Fibroblast of skin of scalp (primary cell): ENCODE measurements at places on chromosomes 2 and 18.
A peak's percentile ranks its signal among the peaks of the same experiment; 100 is the strongest.

DNA sequence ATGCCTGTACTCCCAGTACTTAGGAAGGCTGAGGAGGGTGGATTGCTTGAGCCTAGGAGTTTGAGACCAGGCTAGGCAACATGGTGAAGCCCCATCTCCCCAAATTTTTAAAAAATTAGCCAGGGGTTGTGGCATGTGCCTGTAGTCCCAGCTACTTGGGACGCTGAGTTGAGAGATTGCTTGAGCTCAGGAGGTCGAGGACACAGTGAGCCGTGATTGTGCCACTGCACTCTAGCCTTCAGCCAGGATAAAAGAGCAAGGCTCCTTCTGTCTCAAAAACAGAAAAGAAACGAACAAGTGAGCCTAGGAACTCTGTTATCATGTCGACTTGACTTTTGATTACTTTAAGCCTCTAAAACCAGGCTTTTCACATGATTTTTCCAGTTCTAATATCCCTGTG lies 13.7 kb downstream of the NPC1 start:
- DNase-seq, result no peak

DNA sequence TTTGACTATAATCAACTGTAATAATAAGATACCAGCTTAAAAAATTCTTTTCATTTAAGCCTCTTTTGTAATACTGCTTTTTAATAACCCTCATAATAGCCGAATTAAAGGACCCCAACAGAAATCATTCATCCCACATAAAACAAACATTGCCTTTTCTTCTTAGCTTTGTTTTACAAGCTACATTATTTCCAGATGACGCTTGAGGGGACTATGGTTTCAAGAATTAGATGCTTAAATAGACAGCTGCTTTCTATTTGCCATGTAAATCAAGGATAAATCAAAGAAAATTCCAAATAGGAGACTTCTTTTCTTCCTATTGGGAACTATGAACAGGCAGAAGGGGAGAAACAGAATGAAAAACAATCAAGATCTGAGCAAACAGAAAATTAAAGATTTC lies 200.7 kb upstream of the SMAD7 start:
- DNase-seq, result peak; percentile 31

- no peak for DNase-seq
These were observed 361.9 kb downstream of the TXNL1 start for GRCh38 chr18:56276466-56276865.

DNA sequence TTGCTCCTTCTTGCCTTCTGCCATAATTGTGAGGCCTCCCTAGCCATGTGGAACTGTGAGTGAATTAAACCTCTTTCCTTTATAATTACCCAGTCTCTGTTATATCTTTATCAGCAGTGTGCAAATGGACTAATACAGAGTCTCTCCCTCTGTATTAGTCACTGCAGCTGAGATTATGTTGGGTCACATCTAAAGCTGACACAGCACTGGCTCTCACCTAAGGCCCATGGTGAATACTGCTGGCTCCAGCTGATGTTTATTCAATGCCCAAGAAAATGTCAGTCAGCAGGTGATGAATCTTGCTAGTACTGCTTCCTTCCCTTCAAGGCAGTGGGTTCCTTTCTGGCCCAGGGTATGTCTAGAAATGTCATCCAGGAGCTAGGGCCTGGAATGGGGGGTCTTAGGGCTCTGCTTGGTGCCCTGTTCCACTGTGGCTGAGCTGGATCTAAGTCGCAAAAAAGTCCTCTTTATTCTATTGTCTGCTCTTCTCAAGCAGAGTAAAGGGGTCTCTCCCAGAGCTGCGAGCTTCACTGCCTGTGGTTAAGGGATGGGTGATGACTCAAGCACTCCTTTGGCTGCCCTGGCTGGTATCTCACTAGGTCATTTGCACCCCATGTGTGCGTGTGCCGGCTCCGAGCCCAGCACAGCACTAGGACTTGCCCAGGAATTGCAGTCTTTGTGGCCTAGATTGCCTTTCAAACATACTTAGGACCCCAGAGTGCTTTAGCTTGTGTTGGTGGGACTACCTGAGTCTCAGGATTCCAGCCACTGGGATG lies 29.9 kb downstream of the PPP1R1C start:
- no peak for DNase-seq
